Fibroblast of gingiva (primary cell): ENCODE measurements at places on chromosomes 12 and 14.

- DNase-seq: peak; percentile 84
Measured at GRCh38 chr14:73829526-73830431, 21.9 kb upstream of the PTGR2 start.

DNA sequence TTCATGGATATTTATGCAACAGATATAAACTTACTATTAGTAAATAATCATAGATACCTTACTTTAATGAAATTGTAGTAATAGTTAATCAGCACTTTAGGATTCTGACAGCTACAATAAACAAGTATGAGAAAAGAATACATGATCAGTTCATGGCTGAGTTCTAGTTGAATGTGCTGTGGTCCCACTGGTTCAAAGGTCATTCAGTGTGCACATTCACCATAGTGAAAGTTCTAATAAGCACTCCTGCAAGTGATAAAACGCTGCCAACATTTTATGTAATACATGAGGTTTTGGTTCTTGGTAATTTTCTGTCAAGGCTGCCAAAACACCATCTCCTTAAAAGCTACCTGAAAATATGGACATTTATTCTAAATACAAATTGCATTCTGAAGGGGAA is 92.6 kb downstream of the NUMB start:
- no peak for DNase-seq

DNA sequence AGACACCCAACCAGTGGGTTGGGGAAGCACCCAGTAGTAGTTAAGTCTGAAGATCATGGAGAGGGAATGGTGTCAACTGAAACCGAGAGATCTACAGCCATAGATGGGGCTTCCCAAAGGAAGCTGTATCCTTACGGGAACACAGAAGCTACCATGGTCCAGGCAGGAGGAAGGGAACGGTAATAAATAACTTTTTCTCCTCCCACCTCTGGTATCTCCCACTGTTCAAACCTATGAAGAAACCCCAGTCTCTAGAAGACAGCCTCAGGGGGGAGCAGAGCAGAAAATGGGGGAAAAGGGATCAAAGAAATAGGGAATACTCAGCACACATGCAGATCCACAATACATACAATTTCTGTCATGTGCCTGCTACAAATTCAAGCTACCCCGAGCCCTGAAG is 33.4 kb downstream of the ZNF605 start:
- no peak for DNase-seq

DNA sequence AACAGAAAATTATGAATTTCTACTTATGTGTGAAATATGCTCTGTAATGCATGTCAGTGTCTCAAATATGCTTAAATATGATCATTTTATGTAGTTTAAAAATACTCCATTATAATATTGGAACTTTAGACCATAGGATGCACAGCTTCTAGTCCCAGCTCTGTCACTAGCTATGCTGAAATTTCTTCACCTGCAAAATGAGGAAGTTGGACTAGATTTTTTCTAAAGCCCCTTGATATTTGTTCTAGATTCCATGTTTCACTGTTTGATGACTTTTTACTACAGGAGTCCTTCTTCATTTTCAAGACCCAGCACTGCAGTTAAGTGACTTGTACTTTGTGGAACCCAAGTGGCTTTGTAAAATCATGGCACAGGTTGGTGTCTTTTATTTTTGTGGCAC is 90.1 kb downstream of the LRRK2 start:
- no peak for DNase-seq

DNA sequence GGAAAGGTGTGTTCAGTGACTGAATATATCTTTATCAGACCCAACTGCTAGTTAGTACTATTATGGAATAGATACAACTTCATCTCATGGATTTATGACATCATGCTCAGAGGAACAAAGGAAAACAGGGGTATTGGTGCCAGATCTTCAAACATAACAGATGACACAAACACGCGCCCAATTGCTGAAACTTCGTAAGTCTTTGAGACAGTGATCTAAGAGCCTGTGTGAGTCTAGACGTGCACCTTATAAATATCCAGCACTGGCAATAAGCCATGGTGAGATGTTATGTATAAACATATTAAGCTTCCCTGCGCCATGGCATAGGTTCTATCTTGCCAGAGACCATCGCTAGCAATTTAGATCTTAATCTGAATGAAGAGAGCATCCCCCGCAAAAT is 42.2 kb upstream of the NR2C1 start:
- no peak for DNase-seq
